Eye (tissue), 1 donor: ENCODE measurements at places on chromosomes 5 and 9.

- no peak for DNase-seq
Observed at GRCh38 chr5:38329132-38329715, 70.9 kb downstream of the EGFLAM start.

DNA sequence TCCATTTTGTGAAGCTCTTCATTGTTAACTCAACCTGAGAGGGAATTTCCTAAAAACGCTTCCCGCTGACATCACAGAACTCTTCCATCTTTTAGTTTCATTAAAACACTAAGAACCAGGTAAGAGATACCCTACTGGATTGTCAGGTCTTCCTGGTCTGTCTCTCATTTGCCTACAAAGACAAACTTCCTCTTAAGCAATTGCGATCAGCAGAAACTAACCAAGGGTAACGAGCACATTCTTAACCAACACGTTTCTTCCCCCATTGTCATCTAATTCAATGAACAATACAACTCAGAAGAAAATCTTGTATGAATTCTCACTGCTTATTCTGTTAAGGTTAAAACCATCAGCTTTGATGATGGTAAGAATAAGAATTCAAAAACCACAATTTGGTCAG, 6.6 kb downstream of the FBXW11 start:
- no peak for DNase-seq

GRCh38 chr5:10149911-10150310, 99.8 kb downstream of the ATPSCKMT start:
- DNase-seq: no peak

DNA sequence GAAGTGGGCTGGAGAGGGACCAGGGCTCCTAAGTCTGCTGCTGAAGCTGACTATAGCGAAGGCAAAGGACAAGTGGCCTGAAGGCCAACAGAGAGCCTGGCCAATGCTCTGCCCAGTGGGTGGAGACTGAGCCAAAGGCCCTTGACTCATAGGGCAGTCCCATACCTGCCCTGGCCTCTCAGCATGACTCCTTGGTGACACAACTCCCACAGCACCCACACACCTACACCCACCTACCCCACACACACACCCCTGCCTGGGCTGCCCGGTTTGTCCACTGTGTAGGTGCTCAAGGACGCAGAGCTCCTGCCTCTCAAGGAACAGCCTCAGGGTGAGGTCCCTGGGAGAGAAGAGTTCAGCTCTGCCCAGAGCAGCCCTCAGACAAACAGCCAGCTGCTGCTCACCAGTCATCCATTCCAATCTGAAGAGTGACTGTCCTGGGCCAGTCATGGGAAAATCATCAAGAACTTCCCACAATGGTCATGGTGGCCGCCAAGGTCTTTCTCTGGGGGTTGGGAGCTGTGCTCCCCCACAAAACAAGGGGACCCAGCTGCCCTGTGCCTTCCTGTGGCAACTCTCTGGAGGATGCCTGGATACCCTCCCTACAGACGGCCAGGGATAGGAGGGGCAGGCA, 5.0 kb downstream of the TNIP1 start:
- DNase-seq: no peak

GRCh38 chr9:95313010-95313498, 4.5 kb downstream of the FANCC start:
- DNase-seq: peak; percentile 80

DNA sequence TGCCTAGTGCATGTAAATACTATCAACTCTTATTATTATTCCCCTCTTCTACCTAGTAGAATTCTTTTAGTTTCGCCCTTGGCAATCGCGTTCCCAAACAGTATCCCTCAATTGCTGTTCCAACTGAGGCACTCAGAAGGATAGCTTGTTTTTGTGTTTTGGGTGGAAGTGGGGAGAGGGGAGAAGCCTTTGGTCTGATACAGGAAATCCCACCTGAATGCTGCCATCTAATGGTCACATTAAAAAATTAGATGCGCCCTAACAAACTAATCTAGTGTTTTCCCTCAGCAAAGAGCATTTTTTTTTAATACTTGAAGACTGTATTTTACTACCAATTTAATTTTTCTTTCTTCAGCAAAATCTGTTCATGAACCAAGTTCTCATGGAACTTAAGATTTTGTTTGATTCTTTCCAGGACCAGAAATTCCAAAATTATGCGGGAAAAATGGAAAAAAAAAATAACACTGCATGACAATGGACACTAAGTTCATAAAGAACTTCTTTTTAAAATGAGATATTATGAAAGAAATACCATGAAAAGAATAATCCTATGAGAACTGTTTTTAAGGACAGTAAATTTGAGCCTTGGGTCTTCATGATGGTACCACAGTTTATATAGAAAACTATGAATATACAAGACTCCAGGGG, 22.2 kb upstream of the GLDC start:
- DNase-seq: peak; percentile 71

DNA sequence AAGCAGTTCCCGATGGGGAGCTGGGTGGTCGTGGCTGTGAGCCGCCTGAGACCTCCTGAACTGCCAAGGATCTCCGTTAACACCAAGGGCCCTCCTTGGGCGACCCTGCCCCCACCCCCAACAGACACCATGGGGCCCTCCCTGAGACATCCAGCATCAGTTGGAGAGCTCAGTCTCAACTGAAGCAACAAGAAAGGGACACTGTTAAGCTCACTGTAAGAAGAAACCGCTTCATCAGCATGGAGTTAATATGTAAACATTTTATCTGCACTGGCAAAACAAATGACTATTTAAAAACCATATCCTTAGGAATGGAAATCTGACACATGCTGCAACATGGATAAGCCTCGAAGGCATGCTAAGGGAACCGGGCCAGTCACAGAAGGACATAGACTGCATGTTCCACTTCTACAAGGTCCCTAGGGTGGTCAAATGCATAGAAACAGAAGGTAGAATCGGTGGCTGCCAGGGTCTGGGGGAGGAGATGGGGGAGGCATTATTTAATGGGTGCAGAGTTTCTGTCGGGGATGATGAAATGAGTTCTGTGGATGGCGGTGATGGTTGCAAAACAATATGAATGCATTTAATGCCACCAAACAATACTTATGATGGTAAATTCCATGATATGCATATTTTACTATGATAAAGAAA, 47.4 kb downstream of the ROR2 start:
- DNase-seq: no peak

DNA sequence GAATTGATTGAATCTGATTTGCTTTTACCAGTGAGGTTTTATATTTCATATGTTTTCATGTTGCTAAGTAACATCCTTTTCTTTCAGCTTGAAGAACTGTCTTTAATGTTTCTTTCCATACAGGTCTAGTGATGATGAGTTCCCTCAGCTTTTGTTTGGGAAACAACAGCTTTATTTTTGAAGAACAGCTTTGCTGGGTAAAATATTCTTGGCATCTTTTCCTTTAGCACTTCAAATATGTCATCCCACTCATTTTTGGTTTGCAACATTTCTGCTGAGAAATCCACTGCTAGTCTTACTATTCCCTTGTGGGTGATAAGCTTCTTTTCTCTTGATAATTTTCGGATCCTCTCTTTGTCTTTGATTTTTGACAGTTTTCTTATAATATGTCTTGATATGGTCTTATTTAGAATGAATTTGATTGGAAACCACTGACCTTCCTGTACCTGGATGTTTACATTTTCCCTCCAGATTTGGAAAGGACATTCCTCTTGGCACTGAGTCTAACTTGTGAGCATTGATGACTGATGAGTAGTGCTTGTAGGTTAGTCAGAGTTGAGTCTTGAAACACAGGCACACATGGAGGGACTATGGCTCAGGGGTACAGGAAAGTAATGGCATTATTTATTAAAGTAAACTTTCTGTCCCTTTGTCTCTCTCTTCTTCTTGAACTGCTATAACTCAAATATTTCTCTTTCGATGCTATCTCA, 220.3 kb downstream of the SPATA31D1 start:
- DNase-seq: no peak

- peak; percentile 49 for DNase-seq
Observed at GRCh38 chr5:175752826-175753535, 95.1 kb downstream of the HRH2 start.

DNA sequence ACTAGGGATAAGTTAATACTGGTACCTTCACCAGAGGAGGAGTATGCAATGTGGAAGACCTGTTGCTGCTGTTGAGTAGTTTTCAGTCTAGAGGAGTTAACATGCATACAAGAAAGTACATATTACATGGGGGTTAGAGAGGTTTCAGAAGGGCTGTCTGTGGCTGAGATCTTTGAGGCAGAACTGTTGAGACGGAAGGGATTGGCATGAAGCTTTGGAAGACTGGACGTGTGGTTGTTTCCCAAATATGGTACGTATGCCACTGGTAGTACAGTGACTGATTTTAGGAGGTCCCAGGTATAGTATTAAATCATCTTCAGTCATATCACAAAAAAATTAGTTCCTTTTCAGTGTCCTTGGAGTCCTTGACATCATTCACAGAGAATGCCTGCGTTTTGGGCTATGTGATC, 17.6 kb downstream of the TNFAIP8 start:
- no peak for DNase-seq

GRCh38 chr5:102668220-102668932, 86.7 kb upstream of the PAM start:
- no peak for DNase-seq

DNA sequence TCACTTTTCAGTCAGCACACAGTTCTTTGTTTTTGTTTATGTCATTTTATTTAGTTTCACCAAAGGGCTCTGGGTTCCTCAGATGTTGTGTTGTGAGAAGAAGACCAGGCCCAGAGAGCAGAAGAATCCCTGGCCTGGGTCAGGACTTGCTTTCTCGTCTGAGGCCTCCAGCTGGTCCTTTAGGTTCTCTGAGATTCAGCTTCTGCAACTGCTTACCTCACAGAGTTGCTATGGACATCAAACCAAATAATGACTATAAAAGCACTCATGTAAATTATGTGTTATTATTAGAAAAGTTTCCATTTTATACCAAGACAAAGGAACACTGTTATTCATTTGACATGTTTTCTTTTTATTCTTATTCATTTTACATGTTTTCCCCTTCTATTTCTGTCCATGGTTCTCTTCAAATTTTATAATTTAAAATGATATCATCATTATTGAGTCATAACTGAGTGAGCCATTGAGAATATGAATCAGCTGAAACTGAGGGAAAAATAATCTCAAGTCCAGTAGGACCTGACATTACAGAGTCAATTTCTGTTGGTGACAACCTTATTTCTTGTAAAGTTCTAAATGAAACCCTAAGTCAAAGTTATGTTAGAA, 44.0 kb upstream of the GLRX start:
- DNase-seq: no peak

- DNase-seq: no peak
Observed at GRCh38 chr5:157280927-157281326, 15.0 kb downstream of the CYFIP2 start.

- no peak for DNase-seq
Observed at GRCh38 chr5:55625589-55625909, 86.6 kb downstream of the SLC38A9 start.

GRCh38 chr5:98455665-98456064, 317.8 kb upstream of the RGMB start:
- peak; percentile 3 for DNase-seq

- no peak for DNase-seq
Observed at GRCh38 chr9:96513622-96514021, 63.7 kb downstream of the HABP4 start.

- no peak for DNase-seq
Observed at GRCh38 chr5:99068944-99069650, 140.3 kb upstream of the CHD1 start.

GRCh38 chr9:32395510-32396216, 11.2 kb downstream of the ACO1 start:
- peak; percentile 13 for DNase-seq
